A549 (cell line): ENCODE measurements at places on chromosomes 6 and 20. TPM values are rescaled to one million over a fixed set of nuclear protein-coding genes. Genes with fewer than 3 reads are reported as not detected.

Gene FAM184A
- polyA plus RNA-seq = 0.03 TPM in 1 of 3 replicates, not detected in the others

Gene PPP1R16B
- 0.14 to 0.31 TPM (median 0.29 TPM) in 3 replicates for polyA plus RNA-seq

DNA sequence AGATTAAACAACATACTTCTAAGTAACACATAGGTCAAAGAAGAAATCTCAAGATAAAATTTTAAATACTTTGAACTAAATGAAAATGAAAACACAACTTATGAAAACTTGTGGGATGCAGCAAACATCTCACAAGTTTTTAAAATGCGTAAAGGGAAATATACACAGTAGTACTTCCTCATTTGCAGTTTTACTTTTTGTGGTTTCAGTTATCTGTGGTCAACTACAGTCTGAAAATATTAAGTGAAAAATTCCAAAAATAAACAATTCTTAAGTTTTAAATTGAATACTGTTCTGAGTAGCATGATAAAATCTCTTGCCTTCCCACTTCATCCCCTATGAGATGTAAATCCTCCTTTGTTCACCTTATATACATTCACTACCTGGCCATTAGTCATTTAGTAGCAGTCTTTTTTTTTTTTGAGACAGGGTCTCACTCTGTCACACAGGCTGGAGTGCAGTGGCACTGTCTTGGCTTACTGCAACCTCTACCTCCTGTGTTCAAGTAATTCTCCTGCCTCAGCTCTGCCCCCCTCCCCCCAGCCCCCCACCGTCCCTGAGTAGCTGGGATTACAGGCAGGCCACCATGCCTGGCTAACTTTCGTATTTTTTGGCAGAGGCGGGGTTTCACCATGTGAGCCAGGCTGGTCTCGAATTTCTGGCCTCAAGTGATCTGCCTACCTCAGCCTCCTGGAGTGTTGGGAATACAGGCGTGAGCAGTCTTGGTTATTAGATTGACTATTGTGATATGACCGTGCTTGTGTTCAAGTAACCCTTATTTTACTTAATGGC lies 154.6 kb upstream of the AHI1 start:
- DNase-seq = no peak

DNA sequence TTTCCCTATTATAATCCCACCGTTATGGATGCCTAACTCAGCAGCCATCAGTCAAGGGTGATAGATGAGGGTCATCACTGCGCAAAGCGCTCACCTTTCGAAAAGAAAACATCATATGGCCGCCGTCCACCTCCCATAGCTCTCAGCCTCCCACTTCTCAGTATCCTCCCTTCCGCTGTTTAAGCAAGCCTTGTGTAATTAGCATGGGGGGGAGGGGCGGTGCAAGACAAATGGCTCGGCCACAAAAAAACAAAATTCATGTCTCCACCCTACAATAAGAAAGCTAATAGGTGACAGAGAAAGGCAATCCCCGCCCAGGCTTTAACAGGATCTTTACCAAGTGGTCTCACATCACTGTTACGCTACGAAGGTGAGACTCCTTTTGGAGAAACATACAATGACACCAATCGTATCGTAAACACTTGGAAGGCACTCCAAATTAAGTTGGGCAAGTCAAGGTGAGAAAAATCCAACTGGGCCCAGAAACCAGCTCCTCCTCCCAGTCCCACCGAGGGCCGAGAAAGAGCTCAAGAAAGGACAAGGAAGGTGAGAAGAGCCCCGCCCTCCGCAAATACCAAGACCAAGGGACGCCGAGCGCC lies 645 bp downstream of the DDX39B start:
- DNase-seq = peak; percentile 40

DNA sequence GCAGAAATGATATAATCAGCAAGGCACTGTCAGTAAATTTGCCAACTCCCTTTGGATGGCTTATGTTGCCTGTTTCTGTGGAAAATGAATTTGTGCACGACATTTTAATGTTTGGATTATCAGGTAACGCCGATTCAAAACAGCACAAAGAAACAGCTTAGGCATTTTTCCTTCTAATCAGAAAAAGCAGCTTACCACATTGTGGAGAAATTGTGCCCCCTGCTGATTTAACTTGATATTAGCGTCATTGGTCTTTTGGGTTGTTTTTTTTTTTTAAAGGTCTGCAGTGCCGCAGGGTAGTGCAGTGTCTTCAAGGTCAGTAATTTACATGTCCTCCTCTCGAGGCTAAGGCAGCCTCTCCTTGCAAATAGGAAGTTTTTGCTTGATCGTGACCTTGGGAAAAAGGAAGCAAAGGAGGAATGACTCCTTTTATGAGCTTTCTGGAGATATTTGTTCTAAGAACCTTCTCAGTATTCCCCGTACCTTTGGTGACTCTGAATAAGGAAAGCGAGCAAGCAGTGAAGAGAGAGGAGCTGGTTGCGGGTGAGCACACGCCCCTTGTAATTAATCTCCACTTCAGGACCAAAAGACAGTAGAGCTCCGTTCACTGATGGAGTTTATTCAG lies 79.1 kb downstream of the ELOVL4 start:
- DNase-seq = peak; percentile 63
